Left lung (tissue), 14 donors: ENCODE measurements at places on chromosomes 7 and 10.

GRCh38 chr10:63409465-63410027 is 56.2 kb downstream of the JMJD1C start:
- DNase-seq, result no peak
- H3K4me3 ChIP-seq, result no peak overlapping the region
- peaks cover 6% of the 10 kb centered on the region for H3K4me1 ChIP-seq
- H3K27me3 ChIP-seq, result no peaks in the 10 kb centered on the region

GRCh38 chr7:5545222-5545914 is 121.7 kb upstream of the TNRC18 start:
- no peak overlapping the region for H3K27ac ChIP-seq
- H3K4me1 ChIP-seq, result no peaks in the 10 kb centered on the region
- no peak overlapping the region for H3K4me3 ChIP-seq
- no peaks in the 10 kb centered on the region for H3K27me3 ChIP-seq

DNA sequence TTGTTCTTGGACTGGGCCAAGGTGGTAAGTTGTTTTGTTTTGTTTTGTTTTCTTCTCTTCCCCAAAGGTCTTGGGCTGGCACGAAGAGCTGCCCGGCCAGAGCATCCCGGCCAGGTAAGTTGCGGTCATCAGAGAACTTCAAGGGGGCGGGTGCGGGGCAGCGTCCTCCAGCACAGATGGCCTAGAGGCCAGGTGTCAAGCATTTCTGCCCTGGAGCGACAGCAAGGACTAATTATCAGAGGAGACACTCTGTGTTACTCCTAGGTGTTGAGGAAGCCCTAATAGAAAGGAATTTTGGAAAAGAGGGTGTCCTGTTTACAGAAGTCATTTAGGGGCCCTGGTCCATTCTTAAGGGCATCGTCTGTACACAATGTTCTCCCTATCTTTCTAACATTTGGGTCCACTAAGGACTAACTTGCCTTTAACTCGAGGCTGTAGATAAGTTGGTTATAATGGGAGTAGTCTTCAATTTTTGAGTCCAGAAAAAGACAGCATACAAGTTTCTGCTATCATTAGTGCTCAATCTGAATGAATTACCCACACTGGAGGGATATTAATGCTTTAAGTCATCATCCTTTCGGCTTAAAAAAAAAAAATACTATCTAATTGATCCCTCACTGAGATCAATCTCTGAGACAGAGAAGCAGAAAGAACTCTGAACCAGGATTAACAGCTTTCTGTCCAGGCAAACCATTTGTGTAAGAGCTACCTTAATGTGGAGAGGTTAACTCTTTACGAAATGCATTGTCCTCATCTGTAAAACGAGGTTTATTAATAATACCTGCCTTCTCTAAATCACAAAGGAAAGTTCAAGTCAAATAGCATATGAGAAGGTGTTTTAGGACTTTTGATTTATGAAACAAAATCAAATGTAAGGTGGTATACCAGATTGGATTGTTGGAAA is 1.5 kb downstream of the ITGB8 start:
- peak overlapping the region; percentile 80 for H3K27ac ChIP-seq
- peaks cover 23% of the 10 kb centered on the region for H3K4me1 ChIP-seq
- no peaks in the 10 kb centered on the region for H3K36me3 ChIP-seq
- H3K4me3 ChIP-seq, result peak overlapping the region; percentile 55
- DNase-seq, result no peak

DNA sequence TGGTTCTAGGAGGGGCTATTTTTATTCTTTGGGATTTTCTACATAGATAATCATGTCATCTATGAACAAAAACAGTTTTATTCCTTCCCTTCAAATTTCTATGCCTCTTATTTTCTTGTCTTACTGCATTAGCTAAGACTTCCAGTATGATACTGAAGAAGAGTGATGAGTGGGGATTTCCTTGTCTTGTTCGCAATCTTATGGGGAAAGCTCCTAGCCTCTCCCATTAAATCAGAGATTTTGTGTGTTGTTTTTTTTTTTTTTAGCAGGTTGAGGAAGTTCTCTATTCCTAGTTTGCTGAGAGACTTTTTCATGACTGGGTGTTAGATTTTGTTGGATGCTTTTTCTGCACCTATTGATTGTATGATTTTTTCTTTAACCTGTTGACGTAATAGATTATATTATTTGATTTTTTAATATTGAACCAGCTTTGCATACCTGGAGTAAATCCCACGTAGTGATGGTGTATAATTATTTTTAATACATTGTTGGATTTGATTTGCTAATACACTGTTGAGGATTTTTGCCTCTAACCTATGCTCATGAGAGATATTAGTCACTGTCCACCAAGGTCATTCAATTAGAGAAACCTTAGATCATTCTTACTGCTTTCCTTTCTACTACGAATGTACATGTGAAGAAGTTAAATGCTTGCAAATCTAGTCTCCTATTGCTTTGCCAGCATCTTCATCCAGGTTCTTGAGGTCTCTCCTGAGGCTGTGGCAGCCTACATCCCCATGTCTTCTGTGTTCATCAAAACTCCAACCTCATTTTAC is 6.5 kb downstream of the ATP5F1C start:
- peaks cover 55% of the 10 kb centered on the region for H3K4me1 ChIP-seq
- H3K36me3 ChIP-seq, result peaks cover 35% of the 10 kb centered on the region
- H3K4me3 ChIP-seq, result no peak overlapping the region

GRCh38 chr10:30534465-30535144 is 94.9 kb downstream of the LYZL2 start:
- peaks cover 83% of the 10 kb centered on the region for H3K4me1 ChIP-seq
- H3K4me3 ChIP-seq, result no peak overlapping the region
- no peak overlapping the region for H3K27ac ChIP-seq
- DNase-seq, result peak; percentile 58
- H3K27me3 ChIP-seq, result no peaks in the 10 kb centered on the region
- no peaks in the 10 kb centered on the region for H3K36me3 ChIP-seq

- peaks cover 82% of the 10 kb centered on the region for H3K27me3 ChIP-seq
- peaks cover 7% of the 10 kb centered on the region for H3K4me1 ChIP-seq
- H3K27ac ChIP-seq, result no peak overlapping the region
Measured at GRCh38 chr7:155815332-155816191, 3.3 kb upstream of the SHH start.

GRCh38 chr7:141333459-141333858 is 217.8 kb upstream of the AGK start:
- H3K27ac ChIP-seq, result no peak overlapping the region
- H3K27me3 ChIP-seq, result no peaks in the 10 kb centered on the region
- H3K4me3 ChIP-seq, result no peak overlapping the region
- no peaks in the 10 kb centered on the region for H3K4me1 ChIP-seq

GRCh38 chr10:61313460-61313859 is 139.7 kb downstream of the TMEM26 start:
- H3K4me3 ChIP-seq, result no peak overlapping the region
- H3K36me3 ChIP-seq, result no peaks in the 10 kb centered on the region
- no peak overlapping the region for H3K27ac ChIP-seq

DNA sequence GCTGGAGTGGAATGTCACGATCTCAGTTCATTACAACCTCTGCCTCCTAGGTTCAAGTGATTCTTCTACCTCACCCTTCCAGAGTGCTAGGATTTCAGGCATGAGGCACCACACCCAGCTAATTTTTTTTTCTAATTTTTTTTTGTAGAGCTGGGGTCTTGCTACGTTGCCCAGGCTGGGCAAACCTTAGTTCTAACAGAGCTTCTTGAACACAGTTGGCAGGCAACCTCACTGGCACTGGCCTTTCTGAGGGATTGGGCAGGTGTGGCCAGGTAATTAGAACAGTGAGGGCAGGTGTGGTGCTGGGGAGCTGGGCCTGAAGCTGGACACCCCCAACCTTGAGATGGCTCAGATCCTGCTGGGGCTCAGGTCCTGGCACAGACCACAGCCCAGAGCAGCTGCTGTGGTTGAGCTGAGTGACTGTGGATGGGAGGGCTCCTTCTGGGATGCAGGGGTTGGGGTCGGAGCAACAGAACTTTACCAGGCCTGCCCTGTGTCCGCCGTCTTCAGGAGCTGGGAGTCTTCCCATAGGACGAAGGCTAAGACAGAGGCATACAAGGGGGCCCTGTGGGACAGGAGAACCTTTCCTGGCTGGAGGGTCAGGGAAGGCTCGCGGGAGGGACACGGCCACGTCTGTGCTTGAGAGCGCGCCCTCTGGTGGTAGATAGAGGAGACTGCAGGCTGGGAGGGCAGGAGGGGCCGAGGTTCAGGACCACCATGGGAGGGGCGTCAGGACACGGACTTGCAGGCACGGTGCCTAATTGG is 48.2 kb downstream of the COL26A1 start:
- H3K36me3 ChIP-seq, result no peaks in the 10 kb centered on the region
- H3K4me1 ChIP-seq, result no peaks in the 10 kb centered on the region
- H3K27ac ChIP-seq, result no peak overlapping the region

- H3K4me3 ChIP-seq, result no peak overlapping the region
- H3K27me3 ChIP-seq, result no peaks in the 10 kb centered on the region
- H3K27ac ChIP-seq, result no peak overlapping the region
Measured at GRCh38 chr7:8387551-8388256, 45.7 kb upstream of the NXPH1 start.

DNA sequence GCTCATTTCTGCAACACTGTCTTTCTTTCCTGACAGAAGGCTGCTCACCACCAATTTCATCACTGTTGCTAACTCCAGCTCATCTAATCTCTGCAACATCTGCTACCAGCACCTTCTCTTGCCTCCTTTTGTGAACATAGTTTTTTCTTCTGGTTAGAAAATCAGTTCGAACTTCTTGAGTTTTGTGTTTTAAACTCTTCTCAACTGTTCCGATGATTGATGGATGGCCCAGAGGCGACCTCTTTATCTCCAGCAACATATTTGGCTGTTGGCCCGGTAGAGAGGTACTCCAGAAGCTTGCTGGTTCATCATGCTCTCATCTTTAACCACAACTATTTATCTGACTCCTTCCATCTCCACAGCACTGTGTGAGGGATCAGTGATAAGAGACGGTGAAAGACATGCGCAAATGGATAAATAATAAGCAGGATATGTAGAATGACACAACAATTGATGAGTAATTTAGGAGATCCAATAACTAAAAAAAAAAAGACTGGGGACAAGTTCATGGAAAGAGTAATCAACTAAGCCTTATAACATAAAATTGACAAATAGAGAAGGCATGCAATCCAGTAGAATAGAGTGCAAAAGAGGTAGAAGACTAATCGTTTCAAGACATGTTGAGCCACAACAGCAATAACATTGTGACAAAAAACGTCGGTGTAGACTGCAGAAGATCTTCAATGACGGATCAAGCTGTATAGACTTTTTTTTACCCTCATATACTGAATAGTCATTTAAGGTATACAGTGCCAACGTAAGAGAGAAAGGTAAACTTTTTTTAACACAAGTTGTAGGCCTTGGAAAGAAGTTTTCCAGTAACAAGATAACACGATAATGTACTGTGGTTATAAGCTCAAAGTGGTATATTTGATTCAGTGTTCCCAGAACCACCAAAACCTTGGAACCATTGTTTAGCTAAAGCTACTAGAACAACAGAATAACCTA is 152.2 kb downstream of the CRPPA start:
- H3K36me3 ChIP-seq, result no peaks in the 10 kb centered on the region
- DNase-seq, result no peak
- H3K27ac ChIP-seq, result no peak overlapping the region
- H3K4me1 ChIP-seq, result no peaks in the 10 kb centered on the region
- no peak overlapping the region for H3K4me3 ChIP-seq

DNA sequence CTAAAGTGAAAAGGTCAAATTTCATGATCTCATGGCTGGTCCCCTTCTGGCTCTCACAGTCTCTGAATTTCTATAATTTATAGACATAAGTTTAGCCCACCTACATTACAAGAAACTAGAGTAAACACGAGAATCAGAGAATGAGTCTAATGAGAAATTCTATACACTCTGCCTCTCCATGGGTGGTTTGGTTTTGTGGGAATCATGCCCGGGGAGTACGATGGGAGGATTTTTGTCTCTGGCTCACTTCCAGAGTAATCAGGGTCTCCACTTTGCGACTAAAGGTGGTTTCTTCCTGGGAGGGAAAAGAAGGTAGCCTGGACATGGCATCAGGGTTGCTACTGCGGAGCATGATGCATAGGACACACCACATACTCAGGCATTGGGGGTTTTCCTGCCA is 69.7 kb downstream of the MRC1 start:
- H3K4me3 ChIP-seq, result no peak overlapping the region
- no peak overlapping the region for H3K27ac ChIP-seq

DNA sequence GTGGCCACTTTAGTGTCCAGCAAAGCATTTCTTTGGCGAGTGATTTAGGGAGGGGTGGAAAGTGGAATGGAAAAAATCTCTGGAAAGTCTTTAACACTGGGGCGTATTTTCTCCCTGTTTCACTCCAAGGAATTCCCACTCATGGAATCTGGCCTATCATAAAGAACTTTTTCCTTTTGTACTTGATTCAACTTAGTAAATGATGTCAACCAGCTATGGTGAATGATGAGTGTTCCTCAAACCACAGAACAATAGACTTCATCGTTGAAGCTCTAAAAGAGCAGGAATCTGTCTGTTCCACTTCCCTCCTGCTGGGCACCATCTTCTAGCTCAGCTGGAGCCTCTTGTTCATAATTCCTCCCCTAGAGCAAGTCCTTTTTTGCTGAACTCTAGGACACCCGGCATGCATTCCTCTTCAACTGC is 66.5 kb downstream of the EPDR1 start:
- no peak overlapping the region for H3K4me3 ChIP-seq
- H3K27ac ChIP-seq, result peak overlapping the region; percentile 44
- H3K4me1 ChIP-seq, result no peaks in the 10 kb centered on the region
- no peaks in the 10 kb centered on the region for H3K27me3 ChIP-seq
- H3K36me3 ChIP-seq, result no peaks in the 10 kb centered on the region

GRCh38 chr10:68811314-68812009 is 15.9 kb upstream of the STOX1 start:
- H3K27ac ChIP-seq, result no peak overlapping the region
- no peaks in the 10 kb centered on the region for H3K4me1 ChIP-seq
- H3K36me3 ChIP-seq, result no peaks in the 10 kb centered on the region
- DNase-seq, result no peak
- H3K27me3 ChIP-seq, result no peaks in the 10 kb centered on the region
- no peak overlapping the region for H3K4me3 ChIP-seq

DNA sequence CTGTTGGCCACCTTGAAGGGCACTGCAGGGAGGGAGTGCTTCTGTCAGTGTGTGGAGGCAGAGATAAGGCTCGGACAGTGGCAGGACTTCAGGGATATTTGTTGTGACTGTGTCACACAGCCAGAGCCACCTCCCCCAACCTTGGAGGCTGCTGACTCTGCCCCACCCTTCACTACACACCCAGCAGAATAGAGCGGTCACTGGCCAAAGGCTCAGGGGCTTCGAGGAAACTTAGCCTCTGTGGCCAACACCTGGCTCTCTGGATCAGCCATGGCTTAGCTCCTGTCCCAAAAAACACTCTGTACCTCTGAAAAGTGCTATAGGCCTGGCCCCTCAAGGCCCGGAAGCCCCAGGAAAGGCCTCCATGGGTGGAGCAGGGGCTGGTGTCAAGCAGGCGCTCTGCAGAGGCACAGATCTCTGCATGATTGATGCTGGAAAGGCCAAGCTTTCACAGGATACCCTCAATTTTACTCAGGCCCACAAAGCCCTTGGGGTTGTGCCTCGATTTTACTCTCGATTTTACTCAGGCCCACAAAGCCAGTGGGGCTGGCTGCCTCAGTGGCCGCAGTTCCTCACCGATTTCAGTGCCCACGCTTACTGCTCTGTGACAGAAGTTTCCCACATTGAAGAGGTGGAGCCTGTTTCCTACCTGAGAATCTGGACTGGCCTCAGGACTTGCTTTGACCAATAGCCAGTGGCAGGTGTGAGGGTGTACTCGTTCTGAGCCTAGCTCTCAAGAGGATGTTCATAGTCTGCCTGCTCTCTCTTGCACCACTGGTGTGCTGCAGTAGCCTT is 113.2 kb upstream of the GPR26 start:
- H3K36me3 ChIP-seq, result no peaks in the 10 kb centered on the region
- no peaks in the 10 kb centered on the region for H3K4me1 ChIP-seq
- DNase-seq, result no peak
- peaks cover 64% of the 10 kb centered on the region for H3K27me3 ChIP-seq
- H3K4me3 ChIP-seq, result no peak overlapping the region
